CD4-positive, alpha-beta memory T cell (primary cell): ENCODE measurements at places on chromosomes 1 and 21.

GRCh38 chr1:182990413-182991144, 32.6 kb upstream of the LAMC1 start:
- no peak for DNase-seq

GRCh38 chr1:58785442-58786058, 1.7 kb upstream of the JUN start:
- peak; percentile 49 for DNase-seq

- no peak for DNase-seq
Measured at GRCh38 chr21:35625576-35625975, 434.8 kb downstream of the SETD4 start.

- DNase-seq = no peak
Measured at GRCh38 chr1:114263343-114263742, 109.7 kb upstream of the SYT6 start.

GRCh38 chr1:11856698-11857097, 2.0 kb downstream of the NPPB start:
- no peak for DNase-seq

- peak; percentile 63 for DNase-seq
Measured at GRCh38 chr1:203593723-203594122, 32.9 kb upstream of the ATP2B4 start.

- DNase-seq = no peak
Measured at GRCh38 chr1:9022773-9023172, 3.5 kb downstream of the SLC2A7 start.

GRCh38 chr1:174828264-174828663, 171.5 kb upstream of the CACYBP start:
- DNase-seq = no peak

DNA sequence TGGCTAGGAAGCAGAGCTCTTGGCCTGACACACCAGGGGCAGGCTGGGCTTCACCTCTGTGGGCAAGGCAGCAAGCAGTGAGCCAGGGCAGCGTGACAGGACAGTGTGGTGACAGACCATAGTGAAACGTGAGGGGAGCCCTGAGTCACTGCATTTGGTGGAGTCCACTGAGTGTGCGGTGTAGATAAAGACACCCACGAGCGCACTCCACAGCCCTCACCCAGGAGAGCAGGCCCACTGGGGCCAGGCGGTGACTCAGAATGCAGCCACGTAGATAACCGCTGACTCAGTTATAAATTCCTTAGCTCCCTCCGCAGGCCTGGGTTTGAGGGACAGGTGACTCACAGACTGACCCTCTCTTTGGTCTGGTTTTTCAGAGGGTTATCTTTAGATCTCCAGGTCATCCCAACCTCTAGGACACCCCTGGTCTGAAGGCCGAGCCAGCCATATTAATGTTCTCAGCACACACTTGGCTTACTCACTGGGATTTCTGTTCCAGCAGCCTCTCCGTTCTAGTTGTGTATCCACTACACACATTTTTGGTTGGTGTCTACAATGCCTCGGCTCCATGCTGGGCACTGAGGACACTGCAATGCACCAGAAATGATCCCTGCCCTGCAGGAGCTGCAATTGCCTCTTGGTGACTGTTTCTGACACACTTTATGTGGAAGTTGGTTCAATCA, 90.2 kb upstream of the TSPAN2 start:
- DNase-seq = no peak

- DNase-seq = no peak
Measured at GRCh38 chr1:30058970-30059369, 664.4 kb downstream of the MATN1 start.

DNA sequence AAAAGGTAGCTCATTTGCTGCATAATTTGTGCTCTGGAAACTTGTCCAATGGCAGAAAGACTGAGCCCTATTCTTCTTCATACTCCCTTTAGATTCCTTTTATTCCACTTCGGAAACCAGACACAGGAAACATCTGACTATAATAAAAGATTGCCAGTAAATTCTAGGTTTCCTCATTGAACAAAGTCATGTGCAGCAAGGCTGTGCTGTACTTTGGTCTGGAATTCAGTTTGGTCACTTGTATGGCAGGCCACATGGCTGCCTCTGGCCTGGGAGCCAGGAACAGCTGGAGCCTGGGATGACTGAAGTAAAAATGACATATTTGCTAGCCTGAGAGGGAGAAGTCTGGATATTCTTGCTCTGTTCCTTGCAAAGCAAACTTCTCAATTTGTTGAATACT, 79.6 kb downstream of the ST3GAL3 start:
- no peak for DNase-seq

DNA sequence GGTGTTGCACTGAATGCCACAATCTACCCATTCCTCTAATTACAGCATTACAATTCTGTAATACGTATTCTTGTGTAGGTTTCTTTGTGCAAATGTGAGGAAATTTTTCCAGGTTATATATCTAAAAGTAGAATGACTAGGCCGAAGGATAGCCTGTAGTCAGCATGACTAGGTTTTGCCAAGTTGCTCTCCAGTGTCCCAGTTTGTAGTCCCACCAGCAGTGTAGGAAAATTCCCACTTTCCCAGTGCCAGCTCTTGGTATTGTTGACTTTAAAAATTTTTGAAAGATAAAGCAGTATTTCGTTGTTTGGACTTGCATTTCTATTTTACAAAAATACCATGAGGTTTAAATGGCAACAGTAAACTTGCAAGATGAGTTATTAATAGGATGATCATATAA, 3.0 kb downstream of the PARK7 start:
- no peak for DNase-seq

DNA sequence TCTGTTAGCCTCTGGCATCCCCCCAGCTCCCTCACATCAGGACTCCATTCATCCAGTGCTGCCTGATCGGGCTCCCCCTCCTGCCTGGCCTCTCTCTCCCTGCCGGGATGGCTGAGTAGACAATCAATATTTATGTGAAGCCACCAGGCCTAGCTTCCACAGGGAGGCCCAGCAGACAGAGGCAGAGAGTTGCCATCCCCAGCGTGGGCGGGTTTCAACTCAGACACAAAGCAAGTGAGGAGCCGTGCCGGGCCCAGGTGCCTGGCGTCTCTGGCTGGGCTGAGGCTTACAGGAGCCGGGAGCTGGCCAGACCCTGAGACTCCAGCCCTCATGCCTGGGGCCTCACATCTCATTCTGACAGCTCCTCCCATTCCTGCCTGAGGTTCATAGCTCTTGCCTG, 34.5 kb upstream of the ATP2B4 start:
- no peak for DNase-seq

- no peak for DNase-seq
Measured at GRCh38 chr1:33984906-33985565, 121.2 kb downstream of the HMGB4 start.

DNA sequence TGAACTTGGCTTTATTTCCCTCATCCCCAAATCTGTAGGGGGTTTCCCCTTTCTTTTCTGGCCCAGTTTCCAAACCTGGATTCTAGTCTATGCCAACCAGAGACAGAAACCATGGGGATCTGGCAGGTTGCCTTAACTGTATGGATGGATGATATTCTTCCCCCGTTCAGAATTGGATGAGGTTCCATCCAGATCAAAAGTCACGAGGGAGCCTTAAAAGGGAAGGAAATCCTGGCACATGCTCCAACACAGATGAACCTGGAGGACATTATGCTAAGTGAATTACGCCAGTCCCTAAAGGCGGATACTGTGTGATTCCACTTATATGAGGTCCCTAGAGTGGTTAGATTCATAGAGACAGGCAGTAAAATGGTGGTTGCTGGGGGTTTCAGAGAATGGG, 124.4 kb downstream of the HUNK start:
- DNase-seq = no peak

DNA sequence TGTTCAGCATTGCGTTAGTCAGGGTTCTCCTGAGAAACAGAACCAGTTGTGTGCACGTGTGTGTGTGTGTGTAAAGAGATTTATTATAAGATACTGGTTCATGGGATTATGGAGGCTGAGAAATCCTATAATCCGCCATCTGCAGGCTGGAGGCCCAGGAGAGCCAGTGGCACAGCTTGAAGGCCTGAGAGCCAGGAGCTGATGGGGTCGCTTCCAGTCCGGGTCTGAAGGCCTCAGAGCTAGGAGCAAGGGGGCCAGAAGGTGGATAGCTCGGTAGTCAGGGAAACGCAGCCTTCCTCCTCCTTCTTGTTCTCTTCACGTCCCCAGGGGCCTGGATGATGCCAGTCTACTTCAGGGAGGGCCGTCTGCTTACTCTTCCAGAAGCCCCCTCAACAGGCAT, 37.7 kb downstream of the FAAP20 start:
- no peak for DNase-seq

DNA sequence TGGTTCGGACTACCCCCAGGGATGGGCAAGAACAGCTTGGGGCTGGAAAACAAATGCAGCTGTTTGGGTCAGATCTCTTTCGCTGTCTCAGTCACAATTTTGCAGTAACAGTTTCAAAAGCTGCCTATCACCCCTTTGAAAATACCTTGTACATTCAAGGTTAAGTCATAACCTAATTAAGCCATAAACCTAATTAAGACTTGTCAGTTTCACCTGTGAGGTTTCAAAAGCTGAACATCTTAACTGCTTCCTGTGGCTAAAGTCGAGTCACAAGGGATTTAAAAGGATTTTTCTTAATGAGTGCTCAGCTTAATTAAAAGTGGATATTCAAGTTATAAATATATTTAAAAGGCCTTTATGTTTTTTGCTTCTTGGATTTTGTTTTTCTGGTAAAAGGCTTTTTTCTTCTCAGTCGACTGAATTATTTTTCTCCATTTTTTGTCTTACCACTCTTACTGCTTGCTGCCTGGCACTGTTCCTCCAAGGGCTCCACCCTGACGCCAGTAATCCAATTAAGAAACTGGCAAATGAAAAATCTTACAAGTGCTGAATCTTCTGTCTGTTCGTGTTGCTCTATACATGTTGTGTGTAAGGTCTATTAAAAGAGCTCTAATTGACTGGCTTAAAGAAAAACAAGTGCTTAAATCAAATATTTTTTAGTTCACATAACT, 31.3 kb downstream of the CBR1 start:
- no peak for DNase-seq

GRCh38 chr1:182610606-182611194, 6.5 kb upstream of the RGS16 start:
- no peak for DNase-seq

DNA sequence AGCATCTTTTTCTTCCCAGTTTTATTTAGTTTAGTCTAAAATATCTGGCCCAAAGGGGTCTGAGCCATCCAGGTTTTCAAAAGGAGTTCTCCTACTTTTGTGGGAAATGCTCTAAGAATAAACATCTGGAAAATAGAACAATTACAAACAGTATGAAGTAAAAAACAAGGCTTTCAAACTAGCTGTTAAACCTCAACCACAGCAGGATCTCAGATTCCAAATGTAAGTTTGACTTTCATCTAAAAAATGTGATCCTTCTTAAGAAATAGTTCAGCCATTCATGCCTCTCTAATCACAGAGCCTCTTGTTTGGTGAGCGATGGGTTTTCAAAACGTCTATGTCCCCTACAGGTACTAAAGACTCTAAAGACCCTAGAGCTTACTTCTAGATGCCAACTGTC, 413.5 kb downstream of the DUSP10 start:
- DNase-seq = no peak

GRCh38 chr1:29197993-29198392, 16.3 kb upstream of the SRSF4 start:
- DNase-seq = no peak

DNA sequence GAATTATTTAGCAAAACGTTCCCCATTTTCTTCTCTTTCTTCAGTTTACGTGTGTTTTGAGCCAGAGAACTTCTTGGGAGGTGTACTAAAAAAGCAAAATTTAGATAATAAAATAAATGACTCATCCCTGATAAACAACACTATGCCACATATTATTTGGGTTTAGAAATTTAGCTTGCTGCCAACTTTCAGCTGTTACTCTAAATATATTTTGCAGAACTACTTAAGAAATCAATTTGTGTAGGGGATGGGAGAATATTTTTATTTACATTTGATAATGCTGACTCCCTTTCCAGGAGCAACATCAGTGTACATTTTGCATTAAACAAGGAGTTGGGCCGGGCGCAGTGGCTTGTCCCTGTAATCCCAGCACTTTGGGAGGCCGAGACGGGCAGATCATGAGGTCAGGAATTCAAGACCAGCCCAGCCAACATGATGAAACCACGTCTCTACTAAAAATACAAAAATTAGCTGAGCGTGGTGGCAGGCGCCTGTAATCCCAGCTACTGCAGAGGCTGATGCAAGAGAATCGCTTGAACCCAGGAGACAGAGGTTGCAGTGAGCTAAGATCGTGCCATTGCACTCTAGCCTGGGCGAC, 151.4 kb upstream of the ZRANB2 start:
- DNase-seq = no peak

- no peak for DNase-seq
Measured at GRCh38 chr1:66003690-66004089, 211.0 kb downstream of the PDE4B start.

DNA sequence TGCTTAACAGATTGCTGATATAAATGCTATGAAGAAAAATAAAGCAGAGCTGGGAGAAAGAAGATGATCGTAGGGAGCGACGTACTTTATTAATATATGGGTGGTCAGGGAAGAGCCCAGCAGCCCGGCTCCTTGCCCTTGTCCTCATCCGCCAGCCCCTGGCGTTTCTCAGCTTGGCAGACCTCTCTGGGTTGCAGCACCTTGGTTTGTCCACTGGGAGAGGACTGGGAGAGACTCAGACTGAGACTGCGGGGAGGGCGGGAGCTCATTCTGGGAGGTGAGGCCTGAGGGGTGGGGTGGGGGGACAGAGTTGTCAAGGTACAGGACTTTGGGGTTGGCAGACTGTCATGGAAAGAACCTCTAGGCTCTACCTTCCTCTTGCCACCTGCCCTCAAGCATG, 3.3 kb upstream of the S100A3 start:
- no peak for DNase-seq

DNA sequence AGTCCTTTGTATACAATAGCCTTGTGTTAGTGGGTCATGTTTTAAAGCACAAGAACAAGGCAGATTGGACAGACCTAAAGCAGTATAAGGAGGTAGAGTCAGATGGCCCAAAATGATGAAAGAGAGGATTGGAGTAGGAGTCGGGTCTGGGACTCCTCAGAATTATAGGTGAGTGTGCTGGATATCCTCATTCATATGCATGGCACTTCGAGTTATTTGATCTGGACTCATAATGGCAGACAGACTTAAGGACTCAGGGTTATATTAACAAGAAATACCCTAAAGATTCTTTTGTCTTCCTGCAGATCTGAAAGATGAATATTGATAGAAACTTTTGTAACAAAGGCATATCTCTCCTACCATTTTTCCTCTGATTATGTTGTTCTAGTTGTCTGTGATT, 92.7 kb downstream of the GABPA start:
- DNase-seq = no peak

- no peak for DNase-seq
Measured at GRCh38 chr1:162010175-162010506, 13.5 kb downstream of the OLFML2B start.

DNA sequence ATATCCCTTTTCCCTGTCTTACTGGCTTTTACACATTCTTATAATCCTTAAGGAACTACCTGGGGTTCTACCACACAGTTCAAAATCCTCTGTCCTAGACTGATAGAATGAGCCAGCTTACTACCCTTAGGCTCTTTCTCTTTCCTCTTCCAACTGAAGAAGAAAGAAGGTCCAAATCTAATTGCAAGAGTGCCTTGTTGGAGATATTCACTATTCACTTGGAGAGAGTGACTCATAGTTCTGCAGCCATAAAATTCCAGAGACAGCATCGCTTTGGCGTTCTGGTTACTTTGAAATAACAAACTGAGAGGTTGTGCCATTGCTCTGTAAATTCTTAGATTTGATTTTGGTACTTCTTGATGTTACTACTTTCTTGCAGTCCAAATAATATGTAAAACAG, 4.2 kb downstream of the CADM3 start:
- no peak for DNase-seq
